ENCODE measurements at places on chromosomes 16 and 17.

GRCh38 chr16:89178453-89179147, 7.1 kb downstream of the CDH15 start:
- no peak for DNase-seq

GRCh38 chr17:79941088-79942010, 94.3 kb downstream of the TBC1D16 start:
- no peak for DNase-seq

DNA sequence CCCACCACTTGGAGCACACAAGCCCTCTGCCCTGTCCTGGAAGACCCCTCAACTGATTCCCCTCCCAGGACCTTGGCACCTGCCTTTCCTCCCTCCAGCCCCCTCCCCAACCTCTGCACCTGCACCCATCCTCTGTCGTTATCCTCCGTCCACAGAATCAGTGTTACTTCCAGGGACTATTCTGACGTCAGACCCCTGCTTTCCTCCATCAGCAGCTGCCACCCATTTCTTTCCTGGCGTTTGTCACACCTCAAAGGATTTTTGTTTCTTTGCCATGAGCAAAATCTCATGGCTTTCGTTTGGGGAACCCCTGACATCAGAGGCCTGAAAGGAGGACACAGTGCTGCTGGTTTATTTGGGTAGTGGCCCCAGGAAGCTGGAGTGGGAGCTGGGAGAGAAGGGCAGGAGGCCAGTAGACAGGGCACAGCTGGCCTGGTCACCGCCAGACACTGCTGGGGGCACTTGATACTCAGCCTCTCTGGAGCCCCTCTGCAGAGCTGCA, 68.4 kb downstream of the SOCS1 start:
- no peak for DNase-seq

- DNase-seq: no peak
Measured at GRCh38 chr17:42853597-42853967, 2.6 kb downstream of the AOC3 start.

GRCh38 chr17:6254036-6254435, 180.9 kb downstream of the AIPL1 start:
- no peak for DNase-seq

DNA sequence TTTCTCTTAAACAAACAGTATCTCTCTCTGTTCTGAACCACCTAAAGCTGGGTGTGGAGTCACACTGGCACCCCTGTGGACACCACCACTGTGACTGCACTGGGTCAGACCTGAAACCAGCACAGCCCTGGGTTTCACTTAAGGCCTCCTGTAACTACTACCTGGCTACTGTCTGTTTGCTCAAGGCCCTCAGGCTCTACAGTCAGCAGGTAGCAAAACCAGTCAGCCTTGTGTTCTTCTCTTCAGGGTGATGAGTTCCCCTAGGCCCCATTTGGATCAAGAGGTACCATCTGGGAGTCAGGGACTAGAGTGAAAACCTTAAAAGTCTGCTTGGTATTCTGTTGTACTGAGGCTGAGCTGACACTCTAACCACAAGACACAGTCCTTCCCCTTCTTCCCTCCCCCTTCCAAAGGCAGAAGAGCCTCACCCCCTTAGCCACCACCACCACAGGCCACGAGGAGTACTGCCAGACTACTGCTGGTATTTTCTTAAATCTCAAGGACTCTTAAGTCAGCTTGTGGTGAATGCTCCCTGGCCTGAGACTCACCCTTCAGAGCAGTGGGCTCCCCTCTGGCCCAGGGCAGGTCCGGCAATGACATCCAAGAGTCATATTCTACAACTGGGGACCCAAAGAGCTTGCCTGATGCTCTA, 153.2 kb upstream of the MON1B start:
- DNase-seq: no peak

GRCh38 chr16:87569601-87570571, 32.4 kb upstream of the JPH3 start:
- DNase-seq: no peak

GRCh38 chr16:27993587-27993986, 69.9 kb downstream of the GSG1L start:
- DNase-seq: no peak

GRCh38 chr16:72815348-72816318, 232.3 kb downstream of the ZFHX3 start:
- no peak for DNase-seq

DNA sequence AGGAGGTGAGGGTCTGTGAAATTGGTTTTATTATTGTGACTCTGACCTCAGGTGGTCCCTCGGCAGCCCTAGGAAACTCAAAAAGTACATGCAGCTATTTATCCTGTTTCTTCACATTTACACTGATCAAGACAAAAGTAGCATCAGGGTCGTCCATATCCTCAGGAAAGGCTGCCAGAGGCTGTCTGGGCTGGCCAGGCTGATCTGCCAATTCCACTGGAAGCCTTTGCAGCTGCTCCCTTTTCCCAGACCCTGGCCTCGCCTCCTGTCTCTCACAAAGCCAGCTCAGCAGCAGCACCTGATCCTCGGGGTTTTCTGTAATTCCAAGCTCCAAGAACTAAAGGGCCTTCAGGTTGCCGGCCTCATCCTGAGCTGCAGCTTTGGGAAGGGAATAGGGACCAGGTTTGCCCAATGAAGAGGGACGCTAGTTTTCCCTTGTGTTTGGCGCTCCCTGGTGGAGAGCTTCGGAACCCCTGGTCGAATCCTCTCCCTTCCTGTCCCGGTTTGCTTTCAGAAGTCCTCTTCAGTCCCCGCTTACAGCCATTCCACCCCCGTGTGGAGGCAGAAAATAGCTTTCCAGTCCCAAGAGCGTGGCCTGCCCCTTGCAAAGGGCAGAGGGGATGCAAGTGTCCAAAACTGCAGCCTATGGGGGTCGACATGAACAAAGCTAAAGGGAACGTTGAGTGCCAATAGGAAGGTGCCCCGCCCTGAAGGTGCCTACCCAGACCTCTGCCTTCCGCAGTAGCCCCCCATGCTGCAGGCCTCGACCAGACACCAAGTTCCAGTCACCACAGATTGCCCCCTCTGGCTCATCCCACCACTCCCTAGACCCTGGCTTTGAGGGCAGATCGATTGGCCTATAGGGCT, 13.4 kb downstream of the MFSD6L start:
- DNase-seq: peak; percentile 21

GRCh38 chr16:47211218-47211617, 67.5 kb upstream of the NETO2 start:
- DNase-seq: no peak

DNA sequence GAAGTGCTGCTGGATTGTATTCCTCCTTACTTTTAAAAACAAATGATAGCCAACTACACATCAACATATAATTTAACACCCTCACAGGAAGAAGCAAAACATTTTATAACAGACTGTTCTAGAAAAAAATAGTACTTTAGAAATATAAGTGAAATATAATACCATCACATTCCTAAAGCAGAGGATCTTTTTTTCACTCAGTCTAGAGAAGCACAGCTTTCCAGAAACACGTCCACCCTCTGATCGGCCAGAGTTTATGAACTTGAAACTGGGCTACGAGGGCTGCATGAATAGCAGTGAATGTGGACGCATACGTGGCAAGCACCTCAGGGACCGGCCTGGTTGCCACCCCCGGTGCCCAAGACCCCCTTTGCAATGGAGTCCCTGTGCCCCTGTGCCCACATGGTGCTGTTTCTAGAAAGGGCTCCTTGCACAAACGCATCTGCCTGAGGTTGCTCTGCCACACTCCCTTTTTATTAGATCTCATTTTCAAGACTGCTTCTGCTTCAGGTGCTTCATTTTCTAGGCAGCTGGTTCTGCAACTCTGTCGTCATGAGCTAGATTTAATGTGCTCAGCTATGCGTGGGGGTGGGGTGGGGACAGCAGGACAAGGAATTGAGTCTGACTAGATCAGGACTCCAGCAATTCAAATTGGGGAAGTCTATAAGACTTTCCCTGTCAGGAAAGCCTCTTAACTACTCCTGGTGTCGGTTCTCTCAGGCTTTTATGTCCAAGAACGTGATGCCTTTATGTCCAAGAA, 29.1 kb upstream of the ERN1 start:
- peak; percentile 65 for DNase-seq

DNA sequence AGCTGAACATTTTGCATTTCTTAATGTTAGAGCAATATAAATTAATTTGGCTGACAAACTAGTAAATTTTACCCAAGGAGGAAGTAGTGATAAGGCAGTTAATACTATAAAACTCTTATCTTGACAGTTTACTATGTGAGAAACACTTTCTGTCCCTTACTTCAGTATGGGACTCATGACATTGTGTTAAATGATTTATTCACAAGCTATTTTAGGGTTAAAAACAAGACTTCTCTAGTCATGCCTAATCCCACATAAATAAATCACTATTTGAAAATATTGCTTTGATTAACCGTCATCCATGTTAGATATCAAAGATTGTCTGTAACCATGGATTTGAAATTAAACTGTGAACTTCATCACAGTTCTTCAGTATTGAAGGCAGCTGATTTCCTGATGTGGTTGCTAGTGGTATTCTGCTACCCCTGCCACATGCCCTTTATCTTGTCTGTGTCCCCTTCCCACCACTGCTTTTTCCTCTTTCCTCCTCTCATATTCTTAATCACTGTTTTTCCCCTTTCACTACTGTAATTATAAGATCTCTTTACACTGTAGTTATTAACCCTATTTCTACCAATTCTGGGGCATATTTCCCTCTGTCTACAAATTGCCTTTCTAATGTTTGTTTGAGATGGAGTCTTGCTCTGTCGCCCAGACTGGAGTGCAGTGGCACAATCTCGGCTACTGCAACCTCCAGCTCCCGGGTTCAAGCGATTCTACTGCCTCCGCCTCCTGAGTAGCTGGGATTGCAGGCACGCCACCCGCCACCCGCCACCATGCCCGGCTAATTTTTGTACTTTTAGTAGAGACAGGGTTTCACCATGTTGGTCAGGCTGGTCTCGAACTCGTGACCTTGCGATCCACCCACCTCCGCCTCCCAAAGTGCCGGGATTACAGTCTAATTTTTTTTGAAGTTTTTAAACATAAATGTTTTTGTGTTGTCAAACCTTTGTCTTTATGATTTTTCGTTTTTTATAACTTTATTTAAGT, 95.6 kb downstream of the STXBP4 start:
- DNase-seq: no peak

- DNase-seq: no peak
Measured at GRCh38 chr16:84329843-84330684, 35.4 kb downstream of the WFDC1 start.

DNA sequence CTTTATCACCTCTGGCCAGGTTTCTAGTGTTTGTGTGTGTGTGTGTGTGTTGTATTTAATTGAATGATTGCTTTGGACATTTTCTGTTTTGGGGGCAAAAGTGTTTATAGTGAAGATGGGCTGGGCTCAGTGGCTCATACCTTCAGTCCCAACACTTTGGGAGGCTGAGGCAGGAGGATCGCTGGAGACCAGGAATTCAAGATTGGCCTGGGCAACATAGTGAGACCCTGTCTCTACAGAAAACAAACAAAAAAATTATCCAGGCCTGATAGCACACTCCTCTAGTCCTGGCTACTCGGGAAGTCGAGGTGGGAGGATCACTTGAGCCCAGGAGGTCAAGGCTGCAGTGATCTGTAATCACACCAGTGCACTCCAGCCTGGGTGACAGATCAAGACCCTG, 37.5 kb downstream of the RPA1 start:
- no peak for DNase-seq

DNA sequence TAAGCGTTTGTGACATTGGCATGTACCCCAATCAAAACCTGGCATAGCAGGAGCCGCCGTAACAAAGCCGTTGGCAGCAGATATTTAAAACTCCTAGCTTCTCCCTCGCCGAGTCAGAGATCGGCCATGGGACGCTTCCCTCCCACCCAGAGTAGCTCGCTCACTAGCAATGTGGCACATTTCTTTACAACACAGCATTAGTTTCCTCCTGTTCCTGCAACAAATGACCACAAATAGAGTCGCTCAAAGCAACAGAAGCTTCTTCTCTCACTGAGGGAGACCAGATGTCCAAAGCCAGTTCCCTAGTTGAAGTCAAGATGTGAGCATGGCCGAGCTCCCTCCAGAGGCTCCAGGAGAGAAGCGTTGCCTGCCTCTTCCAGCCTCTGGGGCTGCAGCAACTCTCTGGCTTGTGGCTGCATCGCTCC, 106.7 kb downstream of the RBFOX3 start:
- DNase-seq: no peak

DNA sequence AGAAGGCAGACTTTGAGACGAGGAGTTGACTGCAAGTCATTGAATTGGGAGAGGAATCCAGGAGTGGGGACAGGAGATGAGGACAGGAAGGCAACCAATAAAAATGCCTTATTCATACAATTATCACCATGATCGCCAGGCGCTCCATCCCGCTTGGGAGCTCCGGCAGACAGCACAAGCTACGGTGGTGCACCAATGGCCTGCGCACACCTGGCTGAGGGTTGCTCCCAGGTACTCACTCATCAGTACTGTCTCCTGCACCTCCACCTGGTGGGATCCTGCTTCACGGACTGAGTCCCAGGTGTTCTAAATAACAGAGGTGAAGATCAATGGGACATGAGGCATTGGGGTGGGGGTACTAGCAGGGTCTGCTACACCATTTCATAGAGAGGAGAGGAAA, 160.0 kb upstream of the TNRC6C start:
- no peak for DNase-seq

- no peak for DNase-seq
Measured at GRCh38 chr17:72576289-72576759, 455.5 kb downstream of the SOX9 start.

- no peak for DNase-seq
Measured at GRCh38 chr17:55649957-55650597, 72.6 kb downstream of the TMEM100 start.

DNA sequence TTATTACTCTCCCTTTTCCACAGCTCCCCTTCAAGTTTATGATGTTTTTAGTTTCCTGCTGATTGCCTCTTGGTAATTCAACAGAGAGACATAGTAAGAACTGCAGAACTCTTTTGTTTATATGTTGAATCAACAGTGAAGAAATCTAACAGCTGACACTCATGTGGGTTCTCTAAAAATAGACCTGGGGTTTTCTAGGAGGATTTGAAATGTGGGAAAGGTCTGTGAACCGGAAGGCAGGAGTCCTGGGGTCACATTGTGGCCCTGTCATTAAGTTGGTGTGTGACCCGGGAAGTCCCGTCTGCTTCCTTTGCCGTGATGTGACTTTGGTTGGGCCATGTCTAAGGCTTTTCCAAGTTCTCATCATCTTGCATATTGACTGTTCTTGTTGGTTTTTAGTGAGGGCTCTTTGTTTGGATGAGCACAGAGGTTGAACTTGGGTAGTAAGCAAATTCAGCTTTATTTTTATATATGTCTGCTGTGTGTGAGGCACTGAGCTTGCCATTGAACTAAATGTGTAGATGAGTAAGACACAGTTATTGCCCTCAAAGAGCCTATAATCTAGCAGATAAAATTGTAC, 48.5 kb upstream of the HS3ST3A1 start:
- DNase-seq: no peak

DNA sequence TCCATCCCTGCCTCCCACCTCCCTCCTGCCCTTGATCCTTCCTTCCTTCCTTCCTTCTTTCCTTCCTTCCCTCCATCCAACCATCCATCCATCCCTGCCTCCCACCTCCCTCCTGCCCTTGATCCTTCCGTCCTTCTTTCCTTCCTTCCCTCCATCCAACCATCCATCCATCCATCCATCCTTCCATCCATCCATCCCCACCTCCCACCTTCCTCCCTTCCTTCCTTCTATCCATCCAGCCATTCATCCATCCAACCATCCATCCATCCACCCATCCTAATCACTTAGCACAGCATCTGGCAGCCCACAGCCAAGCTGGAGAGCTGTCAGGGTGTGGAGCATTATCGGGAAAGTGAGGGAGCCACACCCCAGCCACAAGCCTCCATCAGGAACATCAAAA, 54.5 kb downstream of the TK2 start:
- DNase-seq: no peak
